Jurkat, Clone E6-1 (cell line): ENCODE measurements at places on chromosomes 16 and 17.

DNA sequence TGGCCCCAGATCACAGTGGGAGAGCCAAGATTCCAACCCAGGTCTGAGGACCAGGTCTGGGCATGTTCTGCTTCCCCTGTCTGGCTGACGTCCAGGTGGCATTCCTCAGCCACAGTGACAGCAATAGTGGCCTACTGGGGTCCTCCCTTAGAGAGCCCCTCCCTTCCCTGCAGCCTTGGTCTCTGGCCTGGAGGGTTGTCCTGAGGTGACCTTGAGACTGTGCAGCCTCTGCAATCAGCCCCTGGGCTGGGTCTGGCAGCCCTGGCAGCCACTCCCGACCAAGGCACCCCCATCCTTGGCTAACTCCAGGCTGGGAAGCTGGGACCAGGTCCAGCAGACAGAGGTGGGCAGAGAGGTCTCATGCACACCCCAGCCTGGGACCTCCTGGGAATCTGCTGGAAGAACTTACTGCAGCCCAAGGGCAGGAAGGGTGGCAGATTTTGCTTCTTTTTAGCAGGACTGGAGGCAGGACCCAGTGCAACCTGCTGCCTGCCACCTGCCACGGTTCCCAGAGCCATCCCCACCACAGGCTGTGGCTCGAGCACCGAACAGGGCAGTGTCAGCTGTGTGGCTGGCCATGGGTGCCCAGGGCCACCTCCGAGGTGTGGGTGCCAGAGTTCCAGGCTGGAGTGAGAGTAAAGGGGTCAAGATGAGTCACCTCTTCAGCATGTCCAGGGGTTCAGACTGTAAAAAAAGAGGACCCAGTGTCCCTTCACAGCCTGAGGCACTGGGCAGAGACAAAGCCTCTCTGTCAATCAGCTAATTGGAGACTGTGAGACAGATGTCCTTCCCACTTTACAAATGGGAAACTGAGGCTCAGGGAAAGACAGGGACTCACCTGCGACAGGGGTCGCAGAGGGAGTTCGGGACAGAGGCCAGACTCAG lies 12.6 kb downstream of the GRB7 start:
- DNase-seq: no peak

GRCh38 chr16:74825941-74826340 lies 51.3 kb upstream of the FA2H start:
- DNase-seq: no peak

DNA sequence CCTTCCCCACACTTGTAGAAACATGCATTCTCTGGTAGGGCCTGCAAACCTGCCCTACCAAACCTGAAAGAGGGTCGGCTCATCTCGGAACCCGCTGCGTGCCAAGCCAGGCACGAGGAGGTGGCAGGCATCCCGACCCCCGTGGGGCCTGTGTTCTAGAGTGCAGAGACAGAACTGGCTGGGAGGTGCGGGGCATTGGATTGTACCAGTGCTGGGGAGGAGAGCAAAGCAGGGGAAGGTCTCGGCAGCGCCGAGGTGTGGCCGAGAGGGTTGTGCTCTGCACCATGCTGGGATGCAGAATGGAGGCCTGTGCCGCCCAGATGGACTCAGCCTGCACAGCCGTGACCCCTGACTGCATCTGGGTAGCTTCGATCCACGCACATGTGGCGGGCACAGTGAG lies 17.8 kb upstream of the MC1R start:
- no peak for DNase-seq

- peak; percentile 87 for DNase-seq
Measured at GRCh38 chr16:66905633-66906539, 12.8 kb downstream of the CDH16 start.

DNA sequence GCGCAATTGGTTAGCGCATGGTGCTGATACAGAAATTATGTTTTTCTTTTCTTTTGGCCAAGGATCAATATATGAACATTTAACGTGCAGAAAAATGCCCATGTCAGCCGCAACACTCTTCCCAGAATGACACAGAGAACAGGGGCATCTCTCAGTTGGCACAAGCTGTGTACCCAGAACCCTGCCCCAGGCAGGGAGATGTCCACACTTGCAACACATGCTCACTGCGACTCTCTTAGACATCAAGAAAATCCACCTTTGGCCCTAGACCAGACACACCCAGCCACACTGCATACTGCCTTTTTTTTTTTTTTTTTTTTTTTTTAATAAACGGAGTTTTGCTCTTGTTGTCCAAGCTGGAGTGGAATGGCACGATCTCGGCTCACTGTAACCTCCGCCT lies 17.0 kb downstream of the PITPNA start:
- no peak for DNase-seq

- DNase-seq: no peak
Measured at GRCh38 chr17:20189979-20190378, 180.8 kb downstream of the SPECC1 start.

DNA sequence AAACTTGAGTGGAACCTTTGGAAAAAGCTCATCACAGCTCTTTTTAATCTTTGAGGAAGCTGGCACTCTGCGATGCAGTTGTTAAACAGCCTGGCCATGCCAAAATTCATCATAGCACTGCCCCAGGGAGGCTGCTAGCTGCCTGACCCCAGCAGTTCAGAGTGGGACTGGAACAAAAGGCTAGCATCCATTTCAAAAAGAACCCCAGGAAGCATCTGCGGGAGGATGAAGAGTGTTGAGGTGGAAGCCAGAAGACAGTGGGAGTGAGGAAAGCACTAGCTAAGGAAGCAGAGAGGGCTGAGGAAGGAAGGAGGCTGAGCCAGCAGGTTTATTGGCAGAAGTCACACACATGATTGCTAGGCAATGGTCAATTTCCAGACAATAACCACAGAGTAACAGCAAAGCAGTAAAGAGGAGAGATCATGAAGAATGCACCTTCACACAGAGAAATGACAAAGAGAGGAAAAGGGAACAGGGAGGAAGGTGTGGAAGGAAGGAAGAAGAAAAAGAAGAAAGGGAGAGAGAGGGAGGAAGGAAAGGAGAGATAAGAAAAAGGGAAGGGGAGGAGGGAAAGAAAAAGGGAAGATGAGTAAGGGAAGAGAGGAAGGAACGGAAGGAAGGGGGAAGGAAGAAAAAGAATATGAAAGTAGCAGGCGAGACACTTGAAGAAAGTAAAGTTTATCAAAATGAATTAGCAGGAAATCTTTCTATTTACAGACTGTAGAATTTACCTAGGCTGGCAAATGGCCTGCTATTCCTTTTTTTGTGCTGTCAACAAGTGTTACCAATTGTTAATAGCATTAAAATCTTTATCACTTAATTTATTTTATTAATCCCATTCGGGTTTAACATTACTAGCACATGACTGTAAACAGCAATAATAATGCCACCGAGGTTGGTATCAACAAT lies 270.0 kb upstream of the PSMD7 start:
- DNase-seq: no peak

DNA sequence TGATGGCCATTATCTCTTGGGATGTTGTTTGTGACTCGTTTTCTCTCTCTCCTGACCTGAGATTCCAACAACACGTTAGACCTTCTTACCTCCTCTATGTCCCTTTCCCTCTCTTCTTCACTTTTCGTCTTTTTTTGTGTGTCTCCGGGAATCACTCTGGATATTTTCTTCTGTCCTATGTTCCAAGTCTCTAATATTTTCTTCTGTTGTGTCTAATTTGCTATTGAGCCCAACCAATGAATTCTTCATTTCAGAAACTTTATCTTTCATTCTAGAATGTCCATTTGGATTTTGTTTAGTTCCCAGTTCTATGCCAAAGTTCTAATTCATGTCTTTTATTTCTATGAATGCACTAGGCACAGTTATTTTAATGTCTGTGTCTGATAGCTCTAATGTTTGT lies 27.1 kb upstream of the PITPNM3 start:
- no peak for DNase-seq

DNA sequence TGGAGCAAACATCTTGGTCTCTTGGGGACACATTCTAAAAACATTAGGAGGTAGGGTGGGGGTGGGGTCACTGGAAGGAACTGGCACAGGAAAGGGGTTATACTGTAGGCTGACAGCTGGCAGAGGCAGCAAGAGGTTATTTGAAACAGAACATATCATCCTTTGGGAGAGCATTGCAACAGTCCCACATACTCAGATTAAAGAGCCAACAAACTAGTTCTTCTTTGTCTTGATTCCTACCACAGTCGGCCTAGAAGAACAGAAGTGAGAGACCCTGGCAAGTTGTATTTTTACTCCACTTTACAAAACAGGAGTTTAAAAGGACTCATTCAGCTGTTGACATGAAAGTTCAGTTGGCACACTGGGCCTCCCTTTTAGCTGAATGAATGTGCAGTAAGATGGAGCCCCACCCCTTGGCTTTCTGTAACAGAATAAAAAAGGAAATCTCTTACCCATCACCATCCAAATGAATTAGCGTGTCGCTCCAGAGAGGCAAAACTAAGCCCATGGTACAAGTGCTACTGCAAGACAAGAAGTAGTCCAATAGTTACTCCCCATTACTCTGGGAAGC lies 54.6 kb upstream of the CORO6 start:
- DNase-seq: peak; percentile 61

GRCh38 chr17:67068999-67069398 lies 24.6 kb downstream of the CACNG1 start:
- no peak for DNase-seq

GRCh38 chr17:16989230-16989952 lies 17.5 kb upstream of the TNFRSF13B start:
- peak; percentile 45 for DNase-seq

DNA sequence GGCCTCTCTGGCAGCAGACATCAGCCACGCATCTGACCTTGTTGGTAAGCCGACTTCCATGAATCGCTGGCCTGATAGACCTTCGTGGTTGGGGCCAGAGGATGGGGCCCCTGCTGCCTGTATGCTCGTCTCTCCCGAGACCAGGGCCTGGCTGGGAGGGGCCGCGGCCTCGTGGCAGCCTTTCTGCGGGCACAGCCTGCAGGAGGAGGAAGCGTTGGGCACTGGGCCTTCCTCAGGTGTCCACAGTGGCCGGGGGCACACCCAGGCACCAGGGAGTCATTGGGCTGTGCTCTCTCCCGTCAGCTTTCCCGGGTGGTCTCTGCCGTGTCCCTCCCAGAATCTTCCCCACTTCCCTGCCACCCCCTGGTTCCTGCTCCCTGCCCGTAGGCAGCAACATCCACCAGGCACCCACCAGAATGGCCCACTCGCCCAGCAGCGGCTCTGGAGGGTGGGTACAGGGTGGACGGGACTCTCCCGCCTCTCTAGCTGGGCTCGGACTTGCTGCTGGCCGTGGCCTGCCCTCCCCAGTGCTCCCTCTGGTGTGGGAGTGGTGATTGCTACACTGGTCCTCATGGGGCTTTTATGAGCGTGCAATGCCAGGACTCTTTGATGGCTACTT lies 6.3 kb downstream of the E4F1 start:
- no peak for DNase-seq

DNA sequence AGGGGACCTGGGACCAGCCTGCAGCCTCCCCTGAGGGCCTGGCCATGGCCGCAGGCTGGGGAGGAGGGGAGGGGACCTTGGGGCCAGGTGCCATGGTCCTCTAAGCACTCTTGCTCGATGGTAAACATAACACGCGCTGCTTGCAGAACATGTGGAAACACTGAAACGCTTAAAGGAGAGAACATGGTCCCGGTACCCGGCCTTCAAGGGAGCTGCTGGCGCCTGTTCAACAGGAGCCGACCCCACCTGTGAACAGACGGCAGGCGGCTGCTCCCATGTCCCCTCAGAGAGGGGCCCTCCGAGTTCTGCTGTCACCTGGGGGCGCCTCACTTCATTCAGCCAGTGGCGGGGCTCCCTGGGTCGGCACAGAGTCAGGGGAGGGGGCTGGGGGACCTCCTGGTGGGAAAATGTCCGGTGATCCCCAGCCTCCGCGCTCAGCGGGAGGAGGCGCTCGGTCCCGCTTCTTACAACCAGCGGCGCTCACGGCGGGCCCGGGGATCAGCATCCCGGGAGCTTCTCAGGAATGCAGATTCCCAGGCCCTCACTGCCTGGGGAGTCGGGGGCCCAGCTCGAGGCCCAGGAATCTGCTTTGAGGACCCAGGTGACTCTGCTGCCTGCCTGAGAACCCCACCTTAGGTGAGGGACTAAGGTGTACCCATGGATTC lies 854 bp upstream of the SSTR5 start:
- no peak for DNase-seq

GRCh38 chr17:3667366-3668278 lies 756 bp downstream of the TAX1BP3 start:
- DNase-seq: no peak

- DNase-seq: no peak
Measured at GRCh38 chr16:53643474-53643873, 60.2 kb downstream of the RPGRIP1L start.

DNA sequence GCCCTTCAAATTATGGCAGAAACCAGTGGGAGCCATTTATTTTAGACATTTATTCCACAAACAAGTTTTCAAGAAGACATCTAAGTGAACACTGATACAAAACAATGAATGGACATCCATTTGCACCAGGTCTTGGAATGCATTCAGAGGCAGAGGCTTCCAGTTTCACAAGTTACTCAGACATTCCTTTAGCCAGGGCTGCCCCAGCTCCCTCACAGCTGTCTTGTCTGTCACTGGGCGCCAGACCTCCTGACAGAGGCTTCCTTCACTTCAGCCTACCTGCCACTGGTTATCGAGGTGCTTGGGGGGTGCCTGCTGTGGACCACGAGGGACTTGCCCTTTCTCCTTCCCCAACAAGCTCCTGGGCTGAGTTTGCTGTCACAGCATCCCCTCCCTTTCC lies 19.2 kb downstream of the AQP8 start:
- no peak for DNase-seq

DNA sequence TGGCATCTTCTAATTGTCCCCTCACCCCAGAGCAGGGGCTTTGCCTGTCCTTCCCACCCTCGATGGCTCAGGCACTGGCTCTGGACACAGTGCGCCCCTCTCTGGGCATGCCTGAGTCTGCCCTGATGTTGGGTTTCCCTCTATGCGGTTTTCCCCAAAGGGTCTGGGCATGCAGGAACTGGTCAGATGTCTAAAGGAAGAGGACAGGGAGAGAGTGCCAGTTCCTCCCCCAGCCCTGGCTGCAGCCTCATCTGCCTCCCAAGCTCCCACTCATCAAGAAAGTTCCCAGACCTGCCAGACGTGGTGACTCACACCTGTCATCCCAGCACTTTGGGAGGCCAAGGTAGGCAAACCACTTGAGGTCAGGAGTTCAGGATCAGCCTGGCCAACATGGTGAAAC lies 41.3 kb upstream of the PABPN1L start:
- no peak for DNase-seq

DNA sequence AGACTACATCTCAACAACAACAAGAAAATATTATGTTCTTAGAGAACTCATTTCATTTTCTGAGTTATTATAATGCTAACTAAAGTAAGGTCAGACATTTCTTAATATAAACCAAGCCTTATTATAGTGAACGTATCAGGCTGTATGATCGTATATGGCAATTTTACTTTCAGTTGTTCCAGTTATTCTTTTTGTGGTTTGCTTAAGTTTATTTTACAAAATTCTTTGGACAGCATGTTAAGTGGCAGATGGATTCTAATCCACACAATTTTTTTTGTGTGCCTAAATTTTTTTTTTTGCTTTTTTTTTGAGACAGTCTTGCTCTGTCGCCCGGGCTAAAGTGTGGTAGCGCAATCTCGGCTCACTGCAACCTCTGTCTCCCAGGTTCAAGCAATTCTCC lies 59.0 kb downstream of the VMP1 start:
- no peak for DNase-seq
